ENCODE measurements at places on chromosomes 7 and 10.

DNA sequence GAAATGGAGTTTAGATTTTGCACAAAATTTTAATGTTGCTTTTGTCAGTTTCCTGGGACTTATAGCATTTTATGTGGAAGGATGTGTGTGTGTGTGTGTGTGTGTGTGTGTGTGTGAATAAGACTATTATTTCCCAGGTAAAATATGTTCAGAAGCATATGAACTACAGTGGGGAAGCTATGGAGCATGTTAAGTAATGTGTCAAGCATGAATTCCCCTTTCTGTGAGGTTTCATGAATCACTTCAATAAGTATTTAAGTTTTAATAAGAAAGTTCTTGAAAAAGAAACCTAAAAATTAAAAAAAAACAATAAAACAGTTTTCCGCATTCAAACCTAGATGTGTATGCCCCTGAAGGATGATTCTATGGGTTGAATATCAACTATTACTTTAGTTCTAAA lies 693 bp downstream of the CREB5 start:
- DNase-seq = no peak

DNA sequence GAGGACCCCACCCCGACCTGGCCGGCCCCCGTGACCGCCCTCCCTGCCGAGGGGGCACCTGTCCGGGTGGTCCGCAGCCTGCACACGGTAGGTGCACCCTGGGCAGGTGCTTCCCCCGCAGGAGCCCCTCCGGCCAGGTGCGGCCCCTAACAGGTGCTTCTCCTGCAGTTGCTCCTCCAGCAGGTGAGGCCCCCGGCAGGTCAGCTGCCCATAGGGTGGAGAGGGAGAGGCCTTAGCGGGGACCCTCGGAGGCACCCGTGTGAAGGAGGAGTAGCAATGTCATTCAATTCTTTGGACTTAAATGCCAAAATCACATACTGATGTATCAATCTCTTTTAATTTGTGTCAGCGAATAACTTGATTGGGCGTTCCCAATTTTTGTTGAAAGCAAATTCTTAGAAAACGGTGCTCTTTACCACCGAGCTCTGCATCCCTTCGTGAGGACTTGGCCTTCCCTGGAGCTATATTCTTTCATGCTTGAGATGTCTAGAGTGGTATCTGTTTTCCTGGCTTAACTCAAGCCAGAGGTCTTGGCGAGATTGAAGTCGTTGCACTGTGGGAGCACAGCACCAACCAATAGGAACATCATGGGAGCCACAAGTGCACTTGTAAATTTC lies 738 bp upstream of the NCAPG2 start:
- DNase-seq = no peak

GRCh38 chr10:76329891-76330575 lies 898.6 kb downstream of the LRMDA start:
- DNase-seq = no peak

GRCh38 chr7:31815796-31816195 lies 128.8 kb downstream of the PPP1R17 start:
- DNase-seq = no peak

- DNase-seq = no peak
Measured at GRCh38 chr7:114630201-114630990, 215.8 kb downstream of the FOXP2 start.

DNA sequence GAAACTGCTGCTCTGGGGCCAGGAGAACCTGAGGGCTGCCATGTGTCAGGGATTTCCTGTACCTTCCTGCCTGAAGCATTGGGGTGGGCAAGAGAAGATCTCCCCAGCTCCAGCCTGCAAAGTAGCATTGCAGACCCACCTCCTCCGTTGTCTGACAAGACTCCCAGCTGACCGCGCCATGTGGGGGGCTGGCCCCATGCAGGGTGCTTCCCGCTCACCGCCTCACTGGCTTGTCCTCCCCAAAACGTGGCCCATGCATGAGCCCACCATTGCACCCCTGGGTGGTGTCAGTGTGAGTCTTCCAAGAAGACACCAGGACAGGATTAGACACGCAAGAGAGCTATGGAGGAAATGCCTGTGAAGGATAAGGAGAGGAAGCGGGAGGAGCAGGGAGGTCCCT lies 68.3 kb downstream of the ABRAXAS2 start:
- no peak for DNase-seq

- no peak for DNase-seq
Measured at GRCh38 chr10:67296926-67297325, 371.1 kb downstream of the LRRTM3 start.

DNA sequence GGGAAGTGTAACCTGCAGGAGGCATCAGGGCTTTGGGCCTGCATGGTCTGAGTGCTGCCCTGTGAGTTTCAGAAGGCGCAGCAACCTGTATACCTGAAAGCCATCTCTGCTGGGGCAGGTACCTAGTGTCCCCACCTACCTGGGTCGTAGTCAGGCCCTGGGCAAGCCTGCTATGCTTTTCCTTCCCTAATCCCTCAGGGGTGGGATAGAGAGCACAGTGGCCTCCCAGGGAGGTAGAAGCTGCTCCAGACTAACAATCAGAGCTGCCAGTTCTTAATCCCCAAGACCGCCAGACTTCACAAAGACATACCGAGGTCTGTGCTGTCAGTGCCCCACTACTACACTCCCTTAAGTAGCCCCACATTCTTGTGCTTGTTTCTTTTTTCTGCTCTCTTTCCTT lies 52.0 kb downstream of the PTEN start:
- DNase-seq = no peak

DNA sequence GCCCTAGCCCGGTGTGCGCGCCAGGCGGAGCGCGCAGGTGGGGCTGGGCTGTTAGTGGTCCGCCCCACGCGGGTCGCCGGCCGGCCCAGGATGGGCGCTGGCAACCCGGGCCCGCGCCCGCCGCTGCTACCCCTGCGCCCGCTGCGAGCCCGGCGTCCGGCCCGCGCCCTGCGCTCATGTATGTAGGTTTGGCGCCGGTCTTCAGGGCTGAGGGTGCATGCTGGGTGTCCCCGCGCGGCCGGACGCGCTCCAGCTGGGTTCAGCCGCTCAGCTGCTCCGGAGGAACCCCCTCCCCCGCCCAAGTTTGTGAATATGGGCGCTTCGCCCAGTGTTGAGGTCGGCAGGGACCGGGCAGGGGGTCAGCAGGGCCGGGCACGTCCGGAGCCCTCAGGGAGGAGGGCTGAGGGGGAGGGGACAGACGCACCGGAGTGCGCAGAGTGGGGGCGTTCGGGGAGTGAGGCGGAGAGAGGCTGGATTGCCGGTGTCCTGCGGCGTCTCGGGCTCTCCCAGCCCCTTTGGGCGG lies 559 bp downstream of the VWC2 start:
- no peak for DNase-seq

- DNase-seq = no peak
Measured at GRCh38 chr10:59383436-59383835, 21.1 kb upstream of the FAM13C start.

- no peak for DNase-seq
Measured at GRCh38 chr10:33594475-33594874, 260.0 kb upstream of the NRP1 start.

DNA sequence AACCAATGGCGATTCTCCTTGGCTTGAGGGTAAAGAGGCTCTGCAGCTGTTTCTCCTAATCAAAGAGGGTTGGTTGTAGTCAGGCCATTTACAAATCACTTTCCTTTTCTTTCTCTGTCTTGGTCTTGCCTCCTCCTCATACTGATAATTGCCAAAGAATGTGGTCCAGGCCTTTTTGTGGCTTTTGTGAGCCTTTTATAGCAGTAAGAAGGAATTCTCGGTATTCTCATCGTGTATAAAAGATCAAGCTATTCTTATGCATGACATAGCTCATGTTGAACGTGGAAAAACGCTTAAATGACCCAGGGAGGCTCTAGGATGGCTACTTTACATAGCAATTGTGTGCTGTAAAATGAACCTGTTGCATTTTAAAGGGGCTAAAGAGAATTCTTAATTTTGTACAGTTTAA lies 62.6 kb downstream of the RBM20 start:
- no peak for DNase-seq

DNA sequence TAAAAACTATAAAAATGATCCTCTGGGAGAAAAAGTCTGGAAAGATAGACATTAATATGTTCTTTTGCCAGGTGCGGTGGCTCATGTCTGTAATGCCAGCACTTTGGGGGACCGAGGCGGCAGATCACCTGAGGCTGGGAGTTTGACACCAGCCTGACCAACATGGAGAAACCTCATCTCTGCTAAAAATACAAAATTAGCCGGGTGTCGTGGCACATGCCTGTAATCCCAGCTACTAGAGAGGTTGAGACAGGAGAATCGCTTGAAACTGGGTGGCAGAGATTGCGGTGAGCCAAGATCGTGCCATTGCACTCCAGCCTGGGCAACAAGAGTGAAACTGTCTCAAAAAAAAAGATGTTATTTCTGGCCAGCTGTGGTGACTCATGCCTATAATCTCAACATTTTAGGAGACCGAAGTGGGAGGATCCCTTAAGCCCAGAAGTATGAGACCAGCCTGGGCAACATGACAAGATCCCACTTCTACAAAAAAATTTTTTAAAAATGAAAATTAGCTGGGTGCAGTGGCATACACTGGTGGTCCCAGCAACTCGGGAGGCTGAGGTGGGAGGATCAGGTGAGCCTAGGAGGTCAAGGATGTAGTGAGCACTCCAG lies 101.9 kb upstream of the LRRN3 start:
- DNase-seq = no peak

DNA sequence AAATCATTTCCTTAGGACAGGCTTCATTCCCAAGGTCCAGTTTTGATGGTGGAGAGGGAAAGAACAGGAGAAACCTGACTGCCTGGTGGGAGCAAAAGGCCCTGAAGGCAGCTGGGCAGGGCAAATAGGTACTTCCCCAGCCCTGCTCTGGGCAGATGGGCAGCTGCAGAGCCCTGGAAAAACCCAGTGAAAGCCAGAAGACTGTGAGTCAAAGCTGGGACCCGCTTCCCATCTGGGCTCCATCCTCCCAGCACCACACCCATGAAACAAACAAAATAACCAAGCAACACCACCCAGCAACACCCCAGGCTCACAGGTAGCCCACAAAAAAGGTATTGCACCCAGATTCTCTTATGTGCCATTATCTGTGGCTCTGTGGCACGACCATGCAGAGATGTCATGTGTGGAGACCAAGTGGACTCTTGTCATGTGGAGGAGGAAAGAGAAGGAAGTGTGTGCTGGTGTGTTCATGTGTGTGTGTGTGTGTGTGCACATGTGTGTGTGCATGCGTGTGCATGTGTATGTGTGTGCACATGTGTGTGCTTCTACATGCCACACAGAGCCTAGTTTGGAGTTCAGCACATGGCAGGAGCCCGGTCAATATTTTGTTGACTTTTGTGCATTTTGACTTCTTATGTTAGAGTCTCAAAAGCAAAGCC lies 9.8 kb downstream of the CLRN3 start:
- DNase-seq = no peak

DNA sequence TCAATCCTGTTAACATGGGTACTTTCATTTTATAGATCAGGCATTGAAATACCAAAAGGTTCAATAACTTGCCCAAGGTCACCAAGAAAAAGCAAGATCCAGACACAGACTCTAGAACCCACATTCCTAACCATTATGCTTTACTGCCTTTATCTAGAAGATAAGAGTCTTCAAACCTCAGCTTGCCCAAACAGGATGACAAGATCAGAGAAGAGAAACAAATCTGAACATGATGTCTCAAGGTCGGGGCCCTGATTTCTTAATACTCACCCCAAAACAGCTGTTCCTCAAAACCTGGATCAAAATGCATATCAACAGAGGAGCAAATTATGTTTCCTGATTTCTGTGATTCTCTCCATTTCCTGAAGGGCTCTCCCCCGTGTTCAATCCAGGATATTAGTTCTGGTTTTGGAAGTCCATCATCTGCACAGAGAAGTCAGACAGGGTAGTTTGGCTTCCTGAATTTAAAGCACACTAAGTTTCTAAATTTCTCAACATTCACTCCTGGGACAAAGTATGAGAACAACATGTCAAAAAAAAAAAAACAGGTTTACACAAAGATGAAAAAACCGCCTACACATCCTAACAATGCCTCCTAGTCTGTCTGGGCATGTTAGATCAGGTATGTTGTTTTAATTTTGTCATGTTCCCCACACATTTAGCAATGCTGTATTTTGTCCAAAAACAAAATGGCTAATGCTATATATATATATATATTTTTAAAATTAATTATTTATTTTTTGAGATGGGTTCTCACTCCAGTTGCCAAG lies 16.2 kb downstream of the ZNF786 start:
- no peak for DNase-seq

DNA sequence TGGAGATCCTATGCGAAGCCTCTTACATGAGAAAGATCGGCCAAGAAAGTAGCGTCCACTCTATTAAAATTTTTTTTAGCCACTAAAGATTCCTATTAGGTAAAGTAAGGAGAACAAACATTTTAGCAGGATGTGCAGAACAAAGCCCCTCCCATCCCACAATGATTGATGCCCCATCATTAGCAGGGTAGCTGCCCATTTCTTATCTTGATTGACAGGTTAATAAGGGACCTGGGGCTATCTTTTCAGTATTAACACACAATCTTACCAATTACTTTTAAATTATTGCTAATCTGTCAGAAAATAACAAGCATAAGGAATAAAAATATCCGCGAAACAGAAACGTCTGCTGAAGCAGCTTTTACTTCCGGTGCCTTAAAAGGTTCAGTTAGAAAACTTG lies 5.1 kb downstream of the FZD8 start:
- no peak for DNase-seq

GRCh38 chr7:111083413-111083812 lies 7.5 kb upstream of the LRRN3 start:
- DNase-seq = peak; percentile 20

- DNase-seq = no peak
Measured at GRCh38 chr10:131810036-131810804, 90.6 kb upstream of the PPP2R2D start.

- peak; percentile 52 for DNase-seq
Measured at GRCh38 chr7:101126651-101127459, at the start of gene SERPINE1. SERPINE1 (plus strand) TSS chr7:101127104; CDS start chr7:101128394, 1,290 bp downstream.

DNA sequence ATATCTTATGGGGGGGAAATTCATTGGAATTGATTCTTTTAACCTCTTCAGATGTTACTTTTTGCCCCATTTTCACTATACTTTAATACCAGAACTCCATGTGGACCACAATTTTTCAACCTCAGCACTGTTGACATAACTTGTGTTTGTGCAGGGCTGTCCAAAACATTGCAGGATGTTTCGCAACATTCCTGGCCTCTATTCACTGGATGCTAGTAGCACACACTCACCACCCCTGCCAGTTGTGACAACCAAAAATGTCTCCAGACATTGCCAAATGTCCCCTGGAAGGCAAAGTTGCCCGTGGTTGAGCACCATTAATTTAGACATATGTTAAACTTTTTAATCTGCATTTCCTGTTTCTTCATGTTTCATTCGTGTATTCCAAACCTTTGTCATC lies 234.7 kb downstream of the GFRA1 start:
- no peak for DNase-seq

GRCh38 chr7:29637374-29637773 lies 73.7 kb downstream of the PRR15 start:
- no peak for DNase-seq

- DNase-seq = no peak
Measured at GRCh38 chr10:30579574-30579973, 50.0 kb downstream of the LYZL2 start.

GRCh38 chr7:22784346-22784745 lies 38.3 kb downstream of the TOMM7 start:
- DNase-seq = no peak

GRCh38 chr7:67344481-67345193 lies 348.0 kb downstream of the TYW1 start:
- no peak for DNase-seq
